NK-92 treated with Interleukin-12 subunit alpha and Interleukin-12 subunit beta, amount 100 ng/mL, for 24 hours (cell line): ENCODE measurements at places on chromosomes 13 and 19.

DNA sequence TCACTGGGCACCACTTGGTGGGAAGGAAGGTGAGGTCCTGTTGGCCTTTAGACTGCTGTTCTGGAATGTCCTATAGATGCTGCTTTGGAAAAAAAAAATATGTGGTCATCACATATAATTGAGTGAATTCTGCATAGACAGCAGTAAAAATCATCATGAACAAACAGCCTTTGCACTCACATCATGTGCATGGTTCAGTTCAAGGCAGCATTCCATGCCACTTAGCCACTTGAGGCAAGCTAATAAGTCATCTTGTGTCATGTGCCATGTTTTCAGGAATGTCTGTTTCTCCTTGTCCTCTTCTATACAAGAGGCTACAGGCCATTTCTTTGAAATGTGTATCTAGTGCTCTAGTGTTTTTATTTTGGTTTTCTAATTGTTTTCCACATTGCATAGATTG is 43.9 kb upstream of the TSC22D1 start:
- no peak for DNase-seq

- no peak for DNase-seq
Observed at GRCh38 chr13:76711550-76712182, 174.5 kb downstream of the KCTD12 start.

GRCh38 chr13:47188802-47189201 is 291.9 kb upstream of the HTR2A start:
- no peak for DNase-seq

- peak; percentile 72 for DNase-seq
Observed at GRCh38 chr19:16143399-16144215, at the start of gene HSH2D. Gene HSH2D (plus strand): TSS chr19:16143685. CDS start chr19:16148751, 5,066 bp downstream.

DNA sequence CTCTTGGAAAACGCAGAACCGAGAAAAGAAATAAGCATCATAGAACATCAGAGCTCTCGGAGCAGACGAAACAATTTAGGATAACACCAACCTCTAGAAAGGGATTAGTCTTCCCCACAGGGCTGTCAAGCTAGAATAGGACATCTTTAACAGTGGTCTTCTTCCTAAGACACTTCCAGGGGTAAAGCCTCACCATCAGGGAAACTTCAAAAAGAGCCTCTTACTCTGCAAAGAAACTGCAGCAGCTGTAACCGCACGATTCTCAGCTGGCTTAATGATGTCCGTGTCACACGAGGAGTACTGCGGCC is 642 bp downstream of the ZNF571 start:
- no peak for DNase-seq

DNA sequence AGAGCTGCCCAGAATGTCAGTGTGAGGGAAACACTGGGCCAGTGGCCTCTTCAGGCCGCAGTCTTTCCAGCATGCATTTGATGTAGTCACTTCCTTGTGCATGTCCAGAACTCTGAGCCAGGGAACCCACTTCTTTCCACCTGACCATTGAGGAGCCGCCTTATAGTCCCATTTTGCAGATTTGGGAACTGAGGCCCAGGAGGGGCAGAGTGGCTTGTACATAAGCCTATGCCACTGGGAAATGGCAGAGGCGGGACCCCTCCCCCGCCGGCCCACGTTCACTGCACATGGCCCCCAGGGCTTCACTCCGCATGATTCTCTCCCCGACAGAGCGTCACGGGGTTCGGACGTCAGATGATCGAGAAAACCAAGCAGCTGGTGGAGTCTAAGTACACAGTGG is 5.6 kb upstream of the SPIB start:
- no peak for DNase-seq

- no peak for DNase-seq
Observed at GRCh38 chr13:21948769-21949474, 278.0 kb downstream of the FGF9 start.

- DNase-seq: no peak
Observed at GRCh38 chr19:13882419-13882795, 5.5 kb downstream of the NANOS3 start.

DNA sequence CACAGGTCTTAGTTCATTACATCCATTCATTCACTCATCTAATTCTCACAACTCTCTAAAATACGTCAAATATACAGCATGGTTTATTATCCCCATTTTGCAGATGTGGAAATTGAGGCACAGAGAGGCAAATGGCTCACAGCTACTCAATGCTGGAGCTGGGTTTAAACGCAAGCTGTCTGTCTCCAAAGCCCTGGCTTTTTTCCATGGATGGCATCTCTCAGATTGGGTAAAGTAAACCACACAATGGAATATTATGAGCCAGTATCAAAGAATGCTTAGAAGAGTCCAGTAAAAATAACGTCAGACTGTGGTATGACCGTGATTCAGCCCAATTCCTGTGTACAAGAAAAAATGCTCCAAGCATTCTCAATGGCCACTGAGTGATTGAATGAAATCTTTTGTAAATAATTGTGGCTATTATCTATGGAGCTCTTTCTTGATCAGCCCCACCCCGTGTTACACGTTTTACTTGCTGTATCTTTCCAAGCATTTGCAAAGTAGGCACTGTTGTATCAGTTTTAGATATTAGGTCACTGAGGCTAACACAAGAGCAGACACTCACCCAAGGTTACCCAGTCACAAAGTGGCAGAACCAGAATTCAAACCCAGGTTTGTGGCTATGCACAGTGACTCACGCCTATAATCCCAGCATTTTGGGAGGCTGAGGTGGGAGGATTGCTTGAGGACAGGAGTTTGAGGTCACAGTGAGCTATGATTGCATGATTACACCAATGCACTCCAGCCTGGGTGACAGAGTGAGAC is 5.5 kb upstream of the ACP7 start:
- DNase-seq: no peak

- DNase-seq: no peak
Observed at GRCh38 chr19:29211562-29212355, 1.2 kb downstream of the UQCRFS1 start.

DNA sequence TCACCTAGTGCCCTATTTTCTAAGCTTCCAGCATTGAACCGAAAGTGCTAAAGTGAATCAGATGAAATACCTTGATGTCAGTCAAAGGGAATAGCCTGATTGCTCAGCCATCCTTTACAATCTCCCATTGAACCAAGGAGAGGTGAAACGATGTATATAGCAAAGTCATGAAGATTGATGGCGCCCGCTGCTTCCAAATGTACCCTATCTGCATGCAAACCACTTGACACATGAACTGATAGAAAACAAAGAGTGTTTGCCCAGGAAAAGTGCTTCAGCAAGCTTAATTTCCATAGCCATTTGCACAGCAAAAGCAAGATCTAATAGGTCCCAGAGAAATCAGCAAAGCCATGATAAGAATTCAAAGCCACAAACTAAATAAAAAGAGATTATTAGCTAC is 624.9 kb upstream of the PCDH9 start:
- DNase-seq: no peak

- DNase-seq: no peak
Observed at GRCh38 chr19:5881543-5882299, 11.4 kb upstream of the FUT5 start.

GRCh38 chr13:98343461-98343860 is 166.4 kb upstream of the RNF113B start:
- no peak for DNase-seq

DNA sequence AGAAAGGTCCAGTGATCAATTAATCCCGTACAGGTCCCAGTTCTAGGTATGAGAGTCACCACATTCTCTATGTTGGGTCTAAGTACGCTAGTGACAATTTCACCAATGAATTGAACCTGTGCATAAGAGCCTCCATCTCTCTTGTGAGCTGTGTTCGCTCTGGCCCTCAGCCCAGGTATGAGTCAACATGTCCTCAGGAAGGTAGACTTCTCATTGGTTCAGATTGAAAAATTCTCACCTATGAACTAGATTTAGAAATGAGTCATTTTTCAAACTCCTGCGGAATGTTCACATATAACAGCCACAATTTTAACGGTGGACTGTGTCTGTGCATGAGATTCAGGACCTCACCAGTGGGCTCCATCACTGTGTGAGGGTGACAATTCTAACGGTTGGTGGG is 12.7 kb upstream of the ZNF43 start:
- DNase-seq: no peak

GRCh38 chr13:74090869-74091605 is 43.2 kb downstream of the KLF12 start:
- DNase-seq: no peak

- no peak for DNase-seq
Observed at GRCh38 chr13:23583491-23583890, 13.3 kb downstream of the TNFRSF19 start.

DNA sequence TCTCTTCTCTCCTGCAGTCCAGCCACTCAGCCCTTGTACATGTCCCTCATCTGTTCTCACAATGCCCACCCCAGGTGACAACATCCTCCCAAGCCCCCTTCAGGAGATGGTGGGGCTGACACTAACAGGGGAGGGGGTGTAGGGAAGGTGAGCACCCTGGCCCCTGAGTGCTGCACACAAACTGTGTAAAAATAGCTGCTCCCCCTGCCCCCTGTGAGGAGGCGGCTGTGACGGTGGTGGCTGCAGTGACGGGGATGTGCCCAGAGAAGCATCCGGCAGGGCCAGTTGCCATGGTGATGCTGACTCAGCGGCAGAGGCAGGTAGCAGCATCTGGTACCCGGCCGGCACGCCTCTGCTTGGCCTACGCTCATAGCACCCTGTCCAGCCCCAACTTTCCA is 13.0 kb upstream of the JUND start:
- peak; percentile 35 for DNase-seq

GRCh38 chr19:46520616-46521015 is 24.9 kb upstream of the PNMA8B start:
- DNase-seq: no peak

GRCh38 chr19:7983286-7983950 is 22.0 kb downstream of the ELAVL1 start:
- no peak for DNase-seq

DNA sequence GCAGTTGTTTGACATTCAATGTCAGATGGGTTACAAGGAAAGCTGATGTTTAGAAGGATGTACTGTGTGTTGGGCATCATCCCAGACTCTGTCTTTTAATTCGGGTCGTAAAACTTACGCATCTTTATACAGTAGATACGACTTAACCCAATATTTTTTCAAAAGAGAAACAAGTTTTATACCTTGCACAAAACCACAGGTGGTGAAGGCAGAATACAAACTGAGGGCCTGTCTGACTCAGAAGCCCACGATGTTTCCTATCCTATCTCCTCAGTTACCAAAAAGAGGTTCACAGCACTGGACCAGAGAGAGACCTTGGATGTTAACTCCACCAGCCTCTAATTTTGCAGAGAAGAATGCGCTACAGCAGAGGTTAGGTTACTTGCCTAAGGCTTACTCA is 477.0 kb downstream of the FOXO1 start:
- no peak for DNase-seq

- no peak for DNase-seq
Observed at GRCh38 chr19:52114691-52115090, 19.1 kb upstream of the ZNF841 start.

DNA sequence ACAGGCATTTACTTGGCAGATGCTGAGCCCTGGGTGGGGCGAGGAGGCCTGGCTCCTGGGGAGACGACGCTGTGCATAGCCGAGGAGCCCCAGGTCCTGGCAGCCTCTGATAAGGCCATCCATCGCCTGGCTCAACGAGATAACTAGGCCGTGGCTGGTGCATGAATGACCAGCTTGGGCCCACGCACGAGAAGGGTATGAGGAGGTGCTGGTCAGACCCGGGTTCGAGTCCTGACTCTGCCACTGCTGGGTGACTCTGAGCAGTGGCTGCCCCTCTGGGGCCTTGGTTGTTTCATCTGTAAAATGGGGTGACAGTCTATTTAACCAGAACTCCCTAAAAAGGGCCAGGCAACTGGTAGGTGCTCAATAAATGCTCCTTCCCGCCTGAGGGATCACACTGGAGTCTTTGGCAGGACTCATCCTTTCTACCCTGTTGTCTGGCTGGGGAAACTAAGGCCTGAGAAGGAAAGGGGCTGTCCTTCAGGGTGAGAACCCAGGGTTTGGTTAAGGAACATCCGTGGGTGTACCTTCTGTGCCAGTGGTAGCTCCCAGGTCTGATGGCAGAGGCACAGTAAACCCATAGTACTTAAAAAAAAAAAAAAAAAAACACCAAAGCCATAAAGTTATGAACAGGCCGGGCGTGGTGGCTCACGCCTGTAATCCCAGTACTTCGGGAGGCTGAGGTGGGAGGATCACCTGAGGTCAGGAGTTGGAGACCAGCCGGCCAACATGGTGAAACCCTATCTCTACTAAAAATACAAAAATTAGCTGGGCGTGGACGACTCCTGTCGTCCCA is 8.1 kb upstream of the ARRDC2 start:
- no peak for DNase-seq

DNA sequence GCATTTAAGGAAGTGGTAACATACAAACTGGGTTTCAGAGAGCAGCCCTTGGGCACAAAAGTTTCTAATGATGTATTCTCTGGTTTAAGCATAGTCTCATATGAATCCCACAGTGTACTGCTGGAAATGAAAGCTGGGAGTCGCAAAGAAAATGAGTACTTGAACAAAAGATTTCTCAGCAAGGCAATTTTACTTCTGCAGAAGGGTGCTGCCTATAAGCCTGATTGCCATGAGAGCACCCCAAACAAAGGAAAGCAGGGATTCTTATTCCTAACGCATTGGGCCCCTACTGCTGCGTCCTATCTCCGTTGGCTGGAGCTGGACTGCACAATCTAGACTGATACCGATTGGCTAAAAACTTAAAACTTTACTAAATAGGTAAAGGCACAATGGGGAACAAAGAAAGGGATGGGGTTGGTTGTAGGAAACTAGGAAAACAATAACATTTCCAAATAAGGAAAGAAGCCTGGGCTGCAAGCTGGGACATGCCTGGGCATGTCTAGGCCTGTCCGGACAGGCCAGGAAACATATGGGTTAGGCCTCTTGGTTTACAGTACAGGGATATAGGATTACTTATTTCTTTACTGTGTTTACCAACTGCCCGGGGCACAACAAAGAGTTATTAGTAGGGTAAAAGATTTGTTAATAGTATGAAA is 27.4 kb upstream of the VN1R4 start:
- no peak for DNase-seq

DNA sequence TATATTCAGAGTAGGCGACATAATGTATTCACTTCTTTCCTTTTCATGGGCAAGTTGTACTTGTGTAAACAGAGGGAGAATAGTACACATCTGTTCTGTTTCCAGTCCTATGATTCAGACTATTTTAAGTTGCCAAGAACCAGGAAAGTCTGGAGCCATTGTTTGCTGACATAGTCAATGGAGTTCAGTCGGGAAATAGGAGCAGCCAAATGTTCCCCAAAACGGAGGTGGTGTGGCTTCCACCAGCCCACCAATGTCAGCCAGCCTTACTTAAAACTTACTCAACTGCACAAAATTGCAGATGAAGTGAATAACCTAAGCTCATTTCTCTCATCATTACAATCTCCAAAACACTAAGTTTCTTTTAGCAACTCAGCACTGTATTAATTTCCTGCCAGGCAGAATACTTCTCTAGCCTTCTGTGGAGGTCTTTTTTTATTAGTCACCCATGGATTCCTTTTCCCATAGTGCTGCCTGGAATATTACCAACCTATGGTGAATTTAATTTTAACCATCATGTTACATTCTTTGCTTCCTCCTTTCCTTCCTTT is 22.3 kb upstream of the CSNK1A1L start:
- no peak for DNase-seq

- DNase-seq: no peak
Observed at GRCh38 chr19:17429641-17430113, 9.8 kb downstream of the MVB12A start.

- no peak for DNase-seq
Observed at GRCh38 chr19:6116749-6117430, 6.6 kb upstream of the RFX2 start.

- no peak for DNase-seq
Observed at GRCh38 chr19:5032101-5032967, 63.4 kb downstream of the KDM4B start.
